ENCODE measurements at places on chromosomes 1 and 21.

- no peak for DNase-seq
Measured at GRCh38 chr1:97533358-97533757, 387.5 kb downstream of the DPYD start.

DNA sequence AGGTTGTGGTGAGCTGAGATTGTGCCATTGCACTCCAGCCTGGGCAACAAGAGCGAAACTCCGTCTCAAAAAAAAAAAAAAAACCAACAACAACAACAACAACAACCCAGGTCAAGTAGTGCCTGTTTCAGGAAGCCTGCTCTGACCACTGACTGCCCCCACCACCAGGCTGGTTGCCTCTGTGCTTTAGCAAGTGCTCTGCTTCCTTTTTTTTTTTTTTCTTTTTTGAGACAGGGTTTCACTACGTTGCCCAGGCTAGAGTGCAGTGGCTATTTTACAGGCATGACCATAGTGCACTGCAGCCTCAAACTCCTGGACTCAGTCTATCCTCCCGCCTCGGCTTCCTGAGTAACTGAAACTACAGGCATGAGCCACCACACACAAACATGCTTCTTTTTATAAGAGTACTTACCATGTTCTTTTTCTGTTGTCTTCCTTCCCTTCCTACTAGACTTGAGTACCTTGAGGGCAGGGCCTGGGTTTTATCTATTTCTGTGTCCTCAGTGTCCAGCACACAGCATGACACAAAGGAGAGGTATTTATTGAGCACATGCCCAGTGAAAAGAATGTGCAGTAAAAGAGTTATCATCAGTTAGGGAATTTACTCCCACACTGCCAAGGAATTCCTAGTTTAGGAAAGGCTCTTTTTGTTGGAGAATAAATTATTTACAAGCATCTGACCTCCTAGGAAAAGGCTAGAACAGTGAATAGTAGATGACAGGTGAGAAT is 9.9 kb upstream of the COA7 start:
- no peak for DNase-seq

DNA sequence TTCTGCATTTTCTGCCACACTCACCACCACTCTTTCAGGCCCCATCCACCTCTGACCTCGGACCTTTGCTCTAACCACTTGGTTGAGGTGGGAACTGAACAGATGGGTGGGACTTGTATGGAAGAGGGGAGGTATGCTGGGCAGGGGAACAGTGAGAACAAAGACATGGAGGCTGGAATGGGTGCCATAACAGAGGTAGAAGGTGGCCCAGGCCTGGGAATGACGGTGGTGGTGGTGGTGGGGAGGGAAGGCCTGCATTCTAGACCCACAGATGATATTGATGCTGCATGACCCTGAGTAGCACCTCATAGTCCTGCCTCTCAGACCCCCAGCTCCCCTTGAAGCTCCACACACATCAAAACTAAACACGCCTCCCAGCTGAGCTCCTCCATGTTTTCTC is 5.2 kb upstream of the CSF3R start:
- no peak for DNase-seq

- no peak for DNase-seq
Measured at GRCh38 chr1:38222891-38223290, 176.3 kb upstream of the POU3F1 start.

DNA sequence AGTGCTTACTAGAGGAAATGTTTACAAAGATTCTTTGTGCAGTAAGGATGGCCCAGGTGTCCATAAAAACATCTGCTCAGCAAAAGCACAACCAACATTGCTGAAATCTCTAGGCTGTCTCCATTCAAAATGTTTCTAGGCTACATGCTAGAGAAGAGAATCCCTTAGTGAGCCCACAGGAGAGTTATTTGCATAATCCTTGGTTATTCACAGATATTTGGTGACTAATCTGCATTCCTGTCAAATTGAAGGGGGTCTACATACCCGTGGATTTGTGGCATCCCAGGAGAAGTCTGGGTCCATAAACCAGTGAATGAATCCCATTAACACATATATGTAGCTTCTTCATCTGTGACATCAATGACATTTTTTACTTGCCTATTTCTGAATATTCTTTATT is 261.3 kb upstream of the ESRRG start:
- DNase-seq: no peak

- DNase-seq: no peak
Measured at GRCh38 chr21:45976701-45977311, 4.8 kb upstream of the COL6A1 start.
